ENCODE measurements at places on chromosomes 12 and 14.

DNA sequence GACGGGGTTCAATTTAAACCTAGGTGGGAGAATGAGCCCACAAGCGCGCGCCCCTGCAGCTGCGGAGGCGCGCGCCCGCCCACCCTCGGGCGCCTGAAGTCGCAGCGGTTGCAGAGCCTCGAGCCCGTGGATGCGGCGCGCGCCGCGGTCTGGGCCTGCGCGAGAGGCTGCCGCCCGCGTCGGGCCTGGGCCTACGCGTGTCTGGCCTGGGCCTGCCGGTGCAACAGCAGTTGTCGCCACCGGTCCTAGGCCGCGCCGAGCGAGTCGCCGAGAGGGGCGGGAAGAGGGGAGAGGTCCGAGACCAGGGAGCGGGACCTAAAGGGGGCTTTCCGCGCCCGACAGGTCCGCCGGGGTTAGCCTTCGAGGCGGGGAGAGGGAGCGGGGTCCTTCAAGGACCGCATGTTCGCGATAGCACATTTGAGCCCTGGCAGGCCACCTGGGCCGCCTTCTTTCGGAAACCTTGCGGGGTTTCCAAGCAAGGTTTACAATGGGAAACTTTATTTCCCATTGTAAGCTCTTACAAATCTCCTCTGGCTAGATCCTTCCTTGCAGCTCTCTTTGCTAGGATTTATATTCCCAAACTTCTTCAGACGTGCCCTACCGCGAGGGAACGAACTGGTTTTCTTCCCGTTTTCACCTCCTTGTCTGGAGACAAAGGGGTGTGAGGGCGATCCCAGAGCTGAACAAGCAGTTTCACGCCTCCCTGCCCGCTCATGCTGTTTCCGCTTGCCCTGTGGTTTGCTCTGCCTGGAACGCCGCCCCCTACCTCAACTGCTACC is 6.8 kb downstream of the SIX6 start:
- no peak for DNase-seq

DNA sequence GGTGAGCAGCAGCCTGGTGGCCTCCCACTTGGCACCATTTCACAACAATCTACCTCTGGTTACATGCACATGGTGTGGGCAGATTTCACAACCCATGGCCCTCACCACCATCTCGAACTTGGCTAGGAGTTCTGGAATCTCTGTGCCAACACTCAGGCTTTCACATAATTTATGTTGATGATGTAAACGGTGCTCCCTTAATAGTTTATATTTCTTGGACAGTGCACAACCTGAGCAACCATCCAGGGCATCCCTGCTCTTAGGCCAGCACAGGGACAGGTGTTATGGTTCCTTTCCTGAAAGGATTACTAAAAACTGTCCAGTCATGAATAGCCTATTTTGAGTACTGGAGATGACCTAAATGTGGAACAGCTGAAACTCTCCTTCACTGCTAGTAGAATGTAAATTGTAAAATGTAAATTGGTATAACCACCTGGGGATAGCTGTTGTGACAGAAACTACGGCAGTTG is 28.6 kb downstream of the ABCB9 start:
- no peak for DNase-seq

DNA sequence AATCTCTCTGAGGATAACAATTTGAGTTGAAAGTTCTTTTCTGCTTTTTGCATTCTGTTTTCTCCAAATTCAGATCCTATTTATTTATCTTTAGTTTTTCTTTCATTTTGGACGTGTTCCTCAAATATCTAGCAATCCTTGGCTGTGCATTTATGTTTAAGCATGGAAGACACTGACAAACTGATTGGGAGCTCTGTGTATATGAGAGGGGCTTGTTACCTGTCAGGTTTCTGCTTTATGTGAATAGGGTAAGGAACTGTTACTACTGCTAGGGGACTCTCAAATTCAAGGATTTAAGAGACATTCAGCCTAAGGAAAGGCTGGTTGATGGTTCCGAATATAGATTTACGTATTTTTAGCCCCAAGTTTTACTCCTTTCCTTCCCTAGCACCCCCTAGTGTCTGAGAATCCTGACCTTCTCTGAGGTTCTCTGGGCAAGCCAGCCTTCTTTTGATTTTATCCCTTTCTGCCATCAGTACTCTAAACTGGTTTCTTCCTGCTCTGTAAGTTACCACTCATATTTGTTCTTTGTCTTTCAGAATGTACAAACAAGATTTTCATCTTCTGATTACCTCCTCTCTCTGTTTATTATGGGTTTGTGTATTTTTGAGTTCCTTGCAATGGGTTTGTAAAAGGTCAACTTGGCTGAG is 30.5 kb downstream of the YLPM1 start:
- no peak for DNase-seq

GRCh38 chr12:120763250-120763649 is 37.6 kb downstream of the ACADS start:
- no peak for DNase-seq

- no peak for DNase-seq
These were observed 17.6 kb downstream of the GNPTAB start for GRCh38 chr12:101813117-101813516.

GRCh38 chr14:36751106-36751505 is 89.4 kb downstream of the PAX9 start:
- DNase-seq, result no peak

GRCh38 chr14:95425369-95426115 is 90.9 kb downstream of the SYNE3 start:
- no peak for DNase-seq

- peak; percentile 21 for DNase-seq
These were observed 26.8 kb downstream of the TMEM63C start for GRCh38 chr14:77208291-77208978.

DNA sequence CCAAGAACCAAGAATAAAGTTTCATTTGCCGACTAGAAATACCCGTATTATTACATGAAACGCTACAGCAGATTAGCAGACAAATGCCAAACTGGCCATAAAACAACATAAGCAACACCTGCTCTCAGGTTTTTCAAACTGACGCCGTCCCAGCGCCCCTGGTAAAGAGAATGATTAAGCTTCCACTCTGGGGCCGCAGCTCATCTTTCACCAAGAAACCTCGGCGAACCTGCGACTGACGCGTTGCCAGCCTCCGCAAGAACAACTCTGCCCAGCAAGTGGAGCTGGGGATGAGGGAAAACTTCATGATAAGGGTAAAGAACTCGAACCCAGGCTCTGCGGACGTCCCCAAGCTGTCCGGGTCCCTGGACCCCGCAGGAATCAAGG is 530 bp downstream of the ARL1 start:
- peak; percentile 54 for DNase-seq

DNA sequence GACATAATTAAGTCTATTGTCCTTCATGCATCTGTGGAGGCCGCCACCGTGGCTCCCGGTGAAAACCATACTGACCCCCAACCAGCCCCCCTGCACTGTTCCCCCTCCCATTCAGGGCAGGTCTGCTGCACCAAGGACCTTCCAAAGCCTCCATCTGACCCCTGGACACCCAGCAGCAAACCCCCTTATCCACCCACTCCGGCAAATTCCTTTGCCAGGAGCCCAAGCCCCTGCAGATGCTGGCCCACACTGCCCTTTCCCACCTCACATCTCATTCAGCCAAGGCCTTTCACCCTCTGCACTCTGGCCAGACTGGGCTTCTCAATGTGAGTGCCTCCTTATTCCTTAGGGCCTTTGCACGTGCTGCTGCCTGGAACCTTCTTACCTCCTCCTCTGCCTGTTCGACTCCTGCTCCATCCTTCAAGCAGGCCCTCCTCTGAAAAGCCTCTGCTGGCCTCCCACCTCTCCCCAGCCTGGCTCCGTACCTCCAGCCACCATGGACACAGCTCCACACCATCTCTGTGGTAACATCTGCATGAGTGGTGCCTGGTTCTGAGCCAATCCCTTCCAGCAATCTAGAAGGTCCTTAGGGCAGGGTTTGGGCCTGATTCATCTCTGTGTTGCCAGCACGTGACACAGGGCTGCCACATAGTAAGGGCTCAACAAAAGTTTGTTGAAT is 230.7 kb downstream of the BCL11B start:
- DNase-seq, result no peak

GRCh38 chr12:30753751-30754382 is 884 bp downstream of the CAPRIN2 start:
- DNase-seq, result no peak

Data from nucleus accumbens (tissue), 56 donors.